Kidney (tissue), 22 donors: ENCODE measurements at places on chromosomes 6 and 20. TPM values are rescaled to one million over a fixed set of nuclear protein-coding genes. Genes with fewer than 3 reads are reported as not detected.

GRCh38 chr6:31143148-31143547, 4.3 kb upstream of the PSORS1C2 start:
- no peak for DNase-seq
- H3K4me1 ChIP-seq: peaks cover 3% of the 10 kb centered on the region
- no peak overlapping the region for H3K27ac ChIP-seq
- H3K27me3 ChIP-seq: no peaks in the 10 kb centered on the region
- H3K36me3 ChIP-seq: no peaks in the 10 kb centered on the region

DNA sequence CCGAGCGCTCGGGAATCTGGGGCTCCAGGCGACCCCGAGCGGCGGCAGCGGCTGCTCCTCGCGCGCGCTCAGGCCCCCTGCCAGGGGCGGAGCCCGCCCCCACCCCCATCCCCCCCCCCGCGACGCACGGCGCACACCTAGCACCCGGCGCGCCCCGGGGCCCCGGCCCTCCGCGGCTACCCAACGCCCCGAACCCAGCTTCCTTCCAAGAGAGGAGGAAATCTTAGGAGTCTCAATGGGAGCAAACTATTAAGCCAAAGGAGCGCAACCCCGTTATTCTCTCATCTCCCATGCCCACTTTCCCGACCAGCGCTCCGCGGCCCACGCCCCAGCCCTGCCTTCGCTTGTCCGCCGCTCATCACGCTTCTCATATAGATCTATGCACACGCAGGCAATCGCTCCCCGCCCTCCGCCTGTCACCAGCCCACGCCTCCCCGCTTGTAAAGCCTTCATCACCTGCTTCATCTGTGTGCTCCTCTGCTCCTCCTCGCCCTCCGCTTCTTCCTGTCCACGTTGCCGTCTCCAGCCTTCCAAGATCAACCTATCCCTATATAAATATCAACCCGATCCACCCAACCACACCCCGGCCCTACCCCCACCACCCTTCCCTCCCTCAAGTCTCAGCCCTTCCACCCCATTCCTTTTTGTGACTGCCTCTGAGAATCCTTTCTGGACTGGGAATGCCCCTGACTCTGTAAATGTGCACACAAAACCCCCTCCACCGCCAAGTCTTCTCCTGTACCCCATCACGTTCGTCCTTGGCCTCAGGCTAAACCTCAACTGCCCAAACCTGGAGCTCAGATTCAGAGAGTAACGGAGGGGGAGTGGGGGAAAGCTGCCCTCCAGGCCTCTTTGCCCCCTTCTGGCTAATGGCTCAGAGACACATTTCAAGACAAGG, at the start of gene DLK2:
Gene DLK2, minus strand, starts transcription at position 18 of the 898 bp plus-strand sequence. CDS start 723 bp downstream, outside the sequence.
- H3K27ac ChIP-seq: no peak within 1 kb of the TSS
- peaks cover 3% of the 10 kb centered on the region for H3K27me3 ChIP-seq
- peak; percentile 16 for DNase-seq
- no peak within 1 kb of the TSS for H3K4me3 ChIP-seq
- H3K36me3 ChIP-seq: peaks cover 4% of the 10 kb centered on the region

DNA sequence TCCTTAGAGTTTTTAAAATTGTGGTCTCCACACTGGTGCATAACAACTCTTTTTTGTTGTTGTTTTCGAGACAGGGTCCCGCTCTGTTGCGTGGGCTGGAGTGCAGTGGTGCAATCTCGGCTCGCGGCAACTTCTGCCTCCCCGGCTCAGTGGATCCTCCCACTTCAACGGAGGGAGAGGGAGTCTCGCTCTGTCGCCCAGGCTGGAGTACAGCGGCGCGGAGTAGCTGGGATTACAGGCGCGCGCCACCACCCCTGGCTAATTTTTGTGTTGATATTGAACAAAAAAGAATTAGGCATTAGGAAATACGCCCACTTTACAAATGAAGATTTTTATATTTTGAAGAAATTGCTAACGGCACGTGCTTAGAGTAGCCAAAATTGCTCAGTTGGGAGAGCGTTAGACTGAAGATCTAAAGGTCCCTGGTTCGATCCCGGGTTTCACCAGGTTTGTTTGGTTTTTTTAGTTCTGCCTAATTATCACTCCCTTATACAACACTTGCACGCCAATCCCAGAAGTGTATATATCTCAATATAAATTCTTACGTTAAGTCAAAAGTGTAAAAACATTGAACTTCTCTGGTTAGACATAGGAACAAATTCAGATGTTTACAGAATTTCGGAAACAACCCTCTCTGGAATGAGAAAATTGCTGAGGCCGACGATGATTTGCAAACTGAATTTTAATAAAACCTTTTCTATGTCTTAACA, 159.6 kb downstream of the TRIM27 start:
- H3K27ac ChIP-seq: no peak overlapping the region
- H3K36me3 ChIP-seq: no peaks in the 10 kb centered on the region
- no peak for DNase-seq
- H3K27me3 ChIP-seq: peaks cover 64% of the 10 kb centered on the region

GRCh38 chr6:134216301-134217010, 101.5 kb downstream of the SGK1 start:
- no peak overlapping the region for H3K27ac ChIP-seq
- no peaks in the 10 kb centered on the region for H3K4me1 ChIP-seq
- DNase-seq: no peak
- H3K4me3 ChIP-seq: no peak overlapping the region
- no peaks in the 10 kb centered on the region for H3K27me3 ChIP-seq

DNA sequence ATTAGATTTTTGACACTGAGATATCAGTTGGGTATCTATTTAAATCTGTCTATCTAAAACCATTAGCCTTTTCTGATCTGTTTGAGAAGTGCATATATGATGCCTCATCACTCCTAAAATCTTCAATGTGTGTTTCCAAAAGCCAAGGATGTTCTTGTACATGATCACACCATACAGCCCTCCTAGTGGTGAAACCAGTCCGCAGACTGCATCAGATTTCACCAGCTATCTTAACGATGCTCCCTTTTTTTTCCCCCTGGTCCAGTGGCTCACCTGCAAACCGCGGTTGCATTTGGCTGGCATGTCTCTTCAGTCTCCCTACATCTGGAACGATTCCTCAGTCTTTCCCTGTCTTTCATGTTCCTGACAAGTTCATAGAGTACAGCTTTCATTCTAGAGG, 4.0 kb downstream of the KIZ start:
- H3K4me1 ChIP-seq: peaks cover 4% of the 10 kb centered on the region
- DNase-seq: no peak
- no peaks in the 10 kb centered on the region for H3K36me3 ChIP-seq

- peak; percentile 38 for DNase-seq
- H3K27ac ChIP-seq: peak overlapping the region; percentile 53
- H3K4me3 ChIP-seq: no peak overlapping the region
- H3K27me3 ChIP-seq: no peaks in the 10 kb centered on the region
- H3K36me3 ChIP-seq: no peaks in the 10 kb centered on the region
Measured at GRCh38 chr20:31841928-31842327, 3.5 kb downstream of the FOXS1 start.

DNA sequence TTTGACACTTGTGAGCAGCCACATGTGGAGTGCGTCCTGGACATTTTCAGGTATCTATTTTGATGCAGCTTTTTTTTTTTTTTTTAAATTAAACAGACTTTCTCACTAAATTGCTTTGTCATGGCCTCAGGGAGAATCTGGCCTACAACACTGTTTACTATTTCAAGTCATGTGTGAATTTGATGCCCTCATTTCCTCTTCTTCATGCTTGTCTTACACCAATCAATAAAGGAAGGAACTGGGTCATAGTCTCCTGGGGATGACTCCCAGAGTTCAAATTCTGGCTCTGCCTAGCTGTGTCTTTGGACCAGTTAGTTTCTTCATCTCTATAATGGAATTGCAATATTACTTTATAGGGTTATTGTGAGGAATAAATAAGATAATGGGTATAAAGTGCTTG, 554.1 kb downstream of the PRKN start:
- no peaks in the 10 kb centered on the region for H3K36me3 ChIP-seq
- H3K4me1 ChIP-seq: no peaks in the 10 kb centered on the region
- no peak for DNase-seq
- H3K27me3 ChIP-seq: no peaks in the 10 kb centered on the region
- H3K27ac ChIP-seq: no peak overlapping the region

- no peak overlapping the region for H3K27ac ChIP-seq
- no peaks in the 10 kb centered on the region for H3K4me1 ChIP-seq
- H3K4me3 ChIP-seq: no peak overlapping the region
- no peaks in the 10 kb centered on the region for H3K27me3 ChIP-seq
- DNase-seq: no peak
- H3K36me3 ChIP-seq: no peaks in the 10 kb centered on the region
Measured at GRCh38 chr6:52620055-52620905, 43.4 kb upstream of the TRAM2 start.

DNA sequence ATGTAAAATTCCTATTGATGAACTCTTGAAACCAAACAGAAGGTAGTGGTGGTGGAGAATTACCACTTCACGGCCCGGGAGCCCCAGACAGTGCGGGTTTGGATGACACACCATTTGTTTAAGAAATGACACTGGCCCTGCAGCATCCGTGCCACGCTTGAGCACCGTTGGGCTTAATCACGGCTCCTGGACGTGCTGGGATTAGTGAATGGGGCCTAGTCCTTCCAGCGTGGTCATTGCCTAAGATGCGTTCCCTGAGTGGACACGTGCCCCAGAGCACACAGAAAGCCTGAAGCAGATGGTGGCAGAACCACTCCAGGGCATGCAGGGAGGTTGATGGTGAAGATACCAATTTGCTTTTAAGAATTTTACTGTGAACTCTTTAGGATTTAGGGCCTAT, 14.5 kb downstream of the STX16 start:
- H3K4me3 ChIP-seq: no peak overlapping the region
- H3K4me1 ChIP-seq: no peaks in the 10 kb centered on the region
- no peak overlapping the region for H3K27ac ChIP-seq
- no peak for DNase-seq
- no peaks in the 10 kb centered on the region for H3K27me3 ChIP-seq

The RIOK1 gene
- 19.8 TPM for total RNA-seq

The OPRL1 gene
- total RNA-seq: 1.2 TPM

The CST2 gene
- not detected for total RNA-seq

The CENPQ gene
- 4.2 TPM for total RNA-seq
